RPMI8226 (cell line): ENCODE measurements at places on chromosomes 13 and 19.
A peak's percentile ranks its signal among the peaks of the same experiment; 100 is the strongest.

- DNase-seq = no peak
Observed at GRCh38 chr13:45915686-45916439, 64.3 kb upstream of the SIAH3 start.

- no peak for DNase-seq
Observed at GRCh38 chr19:16026756-16027155, 49.5 kb upstream of the TPM4 start.

- DNase-seq = no peak
Observed at GRCh38 chr13:112446347-112446861, 70.2 kb downstream of the SPACA7 start.

DNA sequence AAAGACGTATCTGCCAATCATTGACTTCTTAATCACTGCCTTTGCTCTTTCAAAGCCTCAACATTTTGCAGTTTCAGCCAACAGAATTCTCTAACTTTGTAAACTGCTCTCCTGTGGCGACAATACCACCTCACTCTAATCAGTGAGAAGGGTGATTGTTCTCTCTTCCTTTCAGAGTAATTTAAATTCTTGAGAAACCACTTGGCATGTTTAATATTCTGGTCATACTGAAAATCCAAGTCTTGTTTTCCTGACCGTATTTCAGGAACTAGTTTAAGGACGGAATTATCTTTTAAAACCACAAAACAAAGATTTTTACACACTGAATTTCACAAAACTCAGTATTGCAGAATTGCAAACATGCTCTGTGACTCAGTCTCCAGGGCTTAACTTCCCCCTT, 5.2 kb upstream of the CDC16 start:
- DNase-seq = no peak

- no peak for DNase-seq
Observed at GRCh38 chr19:4781801-4782200, 9.7 kb upstream of the FEM1A start.

DNA sequence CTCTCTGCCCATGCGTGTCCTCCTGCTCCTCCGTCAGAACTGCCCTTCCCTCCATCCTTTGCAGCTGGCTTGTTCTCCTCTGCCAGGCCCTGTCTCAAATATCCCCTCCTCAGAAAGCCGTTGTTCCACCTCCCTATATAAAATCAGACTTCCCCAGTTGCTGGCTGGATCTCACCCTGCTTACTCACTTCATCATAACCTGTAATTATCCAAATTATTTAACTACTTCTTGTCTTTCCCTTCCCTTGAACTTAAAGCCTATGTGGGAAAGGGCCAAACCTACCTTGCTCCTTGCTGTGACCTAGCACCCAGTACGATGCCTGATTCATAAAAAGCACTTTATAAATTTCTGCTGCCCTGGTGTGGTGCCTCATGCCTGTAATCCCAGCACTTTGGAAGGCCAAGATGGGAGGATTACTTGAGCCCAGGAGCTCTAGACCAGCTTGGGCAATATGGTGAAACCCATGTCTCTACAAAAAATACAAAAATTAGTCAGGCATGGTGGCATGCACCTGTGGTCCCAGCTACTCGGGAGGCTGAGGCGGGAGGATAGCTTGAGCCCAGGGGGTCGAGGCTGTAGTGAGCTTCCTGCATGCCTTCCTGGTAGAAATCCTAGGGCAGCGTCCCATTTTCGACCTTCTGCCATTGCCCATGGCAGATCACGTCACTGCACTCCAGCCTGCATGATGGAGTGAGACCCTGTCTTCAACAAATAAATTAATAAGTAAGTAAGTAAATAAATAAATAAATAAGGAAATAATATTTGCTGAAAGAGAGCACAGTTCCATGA, 39.5 kb upstream of the ZNF536 start:
- no peak for DNase-seq

DNA sequence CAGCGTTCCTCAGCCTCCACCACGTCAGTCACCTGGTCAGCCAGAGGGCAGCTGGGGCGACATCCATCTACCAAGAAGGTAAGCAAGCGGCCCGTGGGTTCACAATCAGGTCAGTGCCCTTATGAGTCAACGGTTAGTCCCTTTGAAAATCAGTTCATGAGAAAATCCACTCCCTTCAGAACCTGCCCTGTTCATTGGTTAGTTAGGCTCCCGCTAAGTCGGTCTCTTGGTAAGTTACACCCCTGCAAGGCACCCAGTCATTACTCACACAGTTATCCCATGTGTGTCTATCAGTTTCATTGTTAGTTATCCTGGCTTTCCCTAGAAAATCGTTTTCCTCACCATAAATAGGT, 564 bp downstream of the SIGLECL1 start:
- no peak for DNase-seq

DNA sequence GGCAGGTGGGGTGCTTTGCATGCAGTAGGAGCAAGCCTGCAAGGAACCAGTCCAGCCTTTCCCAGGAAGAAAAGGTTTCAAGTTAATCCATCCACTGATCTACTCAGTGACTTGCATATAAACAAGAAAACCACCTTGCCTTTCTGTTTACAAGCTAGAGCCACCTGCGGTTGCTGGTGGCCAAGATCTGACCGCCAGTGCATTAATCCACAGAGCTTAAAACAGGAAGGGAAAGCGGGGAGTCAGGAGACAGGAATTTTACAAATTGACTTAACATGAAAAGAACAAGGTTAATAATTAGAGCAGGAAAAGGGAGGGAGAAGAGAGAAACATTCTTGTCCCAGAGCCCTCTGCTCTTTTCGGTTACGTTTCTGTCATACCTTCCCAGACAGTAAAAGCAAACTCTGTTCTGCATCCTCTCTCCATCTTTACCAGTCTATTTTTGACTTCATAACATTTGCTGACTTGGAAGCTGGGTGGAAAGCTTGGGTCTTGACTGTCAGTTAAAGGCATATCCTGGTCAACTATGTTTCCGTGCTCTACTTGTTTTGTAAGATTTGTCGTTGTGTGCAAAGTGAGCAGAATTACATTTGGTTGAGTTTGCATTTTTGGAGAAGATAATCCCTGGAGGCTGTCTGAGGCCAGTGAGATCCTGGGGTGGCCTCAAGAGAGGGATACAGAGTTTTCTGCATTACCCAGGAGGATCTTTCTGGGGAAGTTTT, 760.6 kb downstream of the EFNB2 start:
- peak; percentile 14 for DNase-seq

DNA sequence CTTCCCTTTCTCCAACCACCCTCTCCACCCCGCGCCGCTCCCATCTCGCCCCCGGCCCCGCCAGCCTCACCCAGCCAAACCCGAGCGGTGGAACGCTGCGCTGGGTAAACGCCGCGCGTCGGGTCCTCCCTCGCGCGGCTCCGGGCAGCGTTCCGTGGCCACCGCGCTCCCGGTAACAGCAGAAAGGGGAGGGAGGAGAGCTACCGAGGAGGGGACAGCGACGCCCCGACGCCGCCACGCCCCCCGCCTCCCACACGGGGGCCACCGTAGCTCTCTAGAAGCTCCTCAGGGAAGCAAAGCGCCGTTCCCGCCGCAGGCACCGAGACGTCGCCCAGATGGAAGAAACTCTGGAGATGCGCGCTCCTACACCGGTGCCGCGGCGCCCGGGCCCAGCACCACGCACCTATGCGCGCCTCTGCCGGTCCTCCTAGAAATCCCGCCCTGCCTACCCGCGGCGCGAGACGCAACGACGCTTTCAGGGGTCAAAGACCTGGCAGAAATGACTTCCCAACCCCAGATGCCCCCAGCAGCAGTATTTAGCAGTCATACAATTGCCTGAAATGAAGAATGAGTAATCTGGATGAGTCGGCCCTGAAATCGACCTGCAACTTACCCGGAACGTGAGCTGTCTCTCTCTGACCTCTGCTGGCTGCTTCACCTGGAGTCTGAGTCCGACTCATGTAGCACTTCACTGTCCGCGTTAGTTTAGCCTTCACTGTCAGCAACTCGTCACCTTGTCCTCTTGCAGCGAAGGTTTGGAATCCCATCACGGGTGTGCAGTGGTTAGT, at the start of gene RUBCNL:
TSS of gene RUBCNL (minus strand) at position 189 of the 788 bp plus-strand sequence. CDS start 14,777 bp downstream, outside the sequence.
- peak; percentile 70 for DNase-seq

DNA sequence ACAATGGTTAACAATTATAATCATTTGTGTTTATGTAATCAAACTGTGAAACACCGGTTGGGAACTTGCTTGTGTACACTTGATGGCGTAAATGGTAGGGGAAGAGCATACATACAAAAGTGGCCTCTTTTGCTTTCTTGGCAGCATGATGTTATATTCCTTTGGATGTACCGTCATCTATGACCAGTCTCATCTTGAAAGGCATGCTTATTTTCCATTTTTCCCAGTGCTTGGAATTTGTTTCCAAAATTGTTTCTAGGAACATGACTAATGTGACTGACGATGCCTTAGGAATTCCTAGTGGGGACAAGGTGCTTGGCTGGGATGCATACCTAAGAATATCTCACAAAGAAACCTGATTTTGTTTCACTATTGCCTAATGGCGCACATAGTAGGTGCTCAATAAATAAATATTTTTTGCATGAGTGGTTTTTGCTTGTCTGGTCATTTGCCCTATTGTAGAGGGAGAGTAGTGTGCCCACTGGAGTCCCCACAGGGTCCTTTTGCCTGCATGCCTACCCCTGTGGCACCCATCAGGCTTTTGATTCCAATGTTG, 45.5 kb downstream of the SAE1 start:
- no peak for DNase-seq

- peak; percentile 89 for DNase-seq
Observed at GRCh38 chr19:19224852-19225494, 13.2 kb downstream of the NCAN start.

DNA sequence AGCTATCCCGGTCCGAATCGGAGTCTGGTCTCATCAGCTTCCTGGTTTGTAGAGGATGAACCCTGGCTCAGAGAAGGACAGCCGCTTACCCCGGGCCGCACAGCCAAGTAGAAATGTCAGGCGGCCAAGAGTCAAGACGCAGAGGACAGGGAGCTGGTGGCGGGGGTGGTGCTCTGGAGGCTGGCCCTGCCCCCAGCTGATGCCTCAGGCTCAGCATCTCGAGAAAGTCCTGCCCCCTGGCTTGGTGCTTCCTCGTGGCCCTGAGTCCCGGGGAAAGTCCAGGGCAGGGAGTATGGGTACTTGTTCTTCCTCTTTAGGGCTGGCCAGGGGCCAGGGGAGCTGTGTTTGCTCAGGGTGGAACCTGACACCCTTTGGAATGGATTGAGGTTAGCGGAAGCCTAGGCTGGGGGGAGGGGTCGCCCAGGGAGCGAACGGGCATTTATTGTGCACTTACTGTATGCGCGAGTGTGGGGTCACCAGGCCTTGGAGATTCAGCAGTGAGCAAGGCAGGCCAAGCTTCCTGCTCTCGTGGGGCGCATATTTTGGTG, 2.2 kb downstream of the TJP3 start:
- DNase-seq = peak; percentile 83

DNA sequence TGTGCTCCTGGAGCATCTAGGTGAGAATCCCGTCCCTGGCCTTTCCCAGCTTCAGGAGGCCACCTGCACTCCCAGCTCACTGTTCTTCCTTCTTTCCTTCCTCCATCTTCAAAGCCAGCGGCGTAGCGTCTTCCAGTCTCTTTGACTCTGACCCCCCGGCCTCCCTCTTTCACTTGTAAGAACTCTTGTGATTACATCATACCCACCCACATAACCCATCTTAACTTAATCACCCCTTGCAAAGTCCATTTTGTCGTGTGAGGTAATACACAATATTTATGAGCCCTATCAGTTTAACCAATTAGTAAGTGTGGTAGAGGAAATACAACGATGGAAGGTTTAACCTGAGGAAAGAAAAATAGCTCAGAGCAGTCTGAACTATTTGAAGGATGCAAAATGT, 4.6 kb upstream of the CDC16 start:
- DNase-seq = no peak

- no peak for DNase-seq
Observed at GRCh38 chr19:8515317-8515716, 1.4 kb upstream of the ZNF414 start.

GRCh38 chr13:23510544-23510916, 59.7 kb upstream of the TNFRSF19 start:
- DNase-seq = no peak

DNA sequence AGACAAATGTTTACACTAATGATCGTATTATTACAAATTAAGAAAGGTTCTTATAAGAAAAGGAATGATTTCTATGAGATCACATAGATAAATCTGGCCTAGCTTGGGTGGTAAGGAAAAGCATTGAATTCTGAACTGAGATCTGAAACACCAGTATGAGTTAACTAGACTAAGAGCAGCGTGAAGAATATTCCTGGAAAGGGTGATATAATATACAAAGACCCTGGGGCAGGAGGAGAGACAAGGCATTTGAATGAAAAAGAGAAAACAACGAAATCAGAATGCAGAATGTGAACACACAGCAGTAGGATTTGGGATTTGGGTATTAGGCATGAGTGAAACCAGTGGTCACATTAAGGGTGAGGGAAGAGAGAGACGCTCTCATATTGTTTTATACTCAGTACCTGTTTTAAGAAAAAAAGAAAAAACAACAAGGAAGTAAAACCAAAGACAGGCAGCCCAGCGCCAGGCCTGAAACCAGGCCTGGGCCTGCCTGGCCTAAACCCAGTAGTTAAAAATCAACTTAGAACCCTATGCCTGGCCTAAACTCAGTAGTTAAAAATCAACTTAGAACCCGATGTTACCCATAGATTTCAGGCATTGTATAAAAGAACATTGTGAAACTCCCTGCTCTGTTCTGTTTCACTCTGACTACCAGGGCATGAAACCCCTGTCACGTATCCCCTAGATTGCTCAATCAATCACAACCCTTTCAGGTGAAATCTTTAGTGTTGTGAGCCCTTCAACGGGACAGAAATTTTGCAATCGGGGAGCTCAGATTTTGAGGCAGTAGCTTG, 287.1 kb downstream of the ITGBL1 start:
- DNase-seq = no peak

DNA sequence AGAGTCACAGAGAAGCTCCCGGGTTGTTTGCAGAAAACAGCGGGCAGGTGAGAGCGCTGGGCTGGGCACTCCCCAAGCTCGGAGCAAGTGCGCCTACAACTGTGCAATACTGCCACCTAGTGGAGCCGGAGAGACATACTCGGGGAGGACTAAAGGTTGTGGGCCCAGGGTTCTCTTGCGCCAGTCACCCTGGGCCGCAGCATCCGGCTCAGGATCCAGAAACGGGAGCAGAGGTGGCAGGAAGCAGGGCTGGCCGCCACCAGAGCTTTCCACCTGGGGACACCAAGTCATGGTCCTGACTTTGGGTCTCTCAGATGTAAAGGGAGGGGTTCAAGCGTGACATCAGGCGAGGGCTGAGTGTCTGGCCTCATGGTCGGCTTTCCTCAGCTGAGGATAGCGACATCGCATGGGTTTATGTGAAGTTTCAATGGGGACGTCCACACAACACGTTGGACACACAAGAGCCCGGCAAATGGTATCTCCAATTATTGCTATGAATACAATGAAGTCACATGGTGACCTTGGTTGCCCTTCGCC, 11.2 kb upstream of the KLK4 start:
- DNase-seq = peak; percentile 90

- peak; percentile 63 for DNase-seq
Observed at GRCh38 chr19:42184401-42184861, 33.0 kb downstream of the DEDD2 start.

DNA sequence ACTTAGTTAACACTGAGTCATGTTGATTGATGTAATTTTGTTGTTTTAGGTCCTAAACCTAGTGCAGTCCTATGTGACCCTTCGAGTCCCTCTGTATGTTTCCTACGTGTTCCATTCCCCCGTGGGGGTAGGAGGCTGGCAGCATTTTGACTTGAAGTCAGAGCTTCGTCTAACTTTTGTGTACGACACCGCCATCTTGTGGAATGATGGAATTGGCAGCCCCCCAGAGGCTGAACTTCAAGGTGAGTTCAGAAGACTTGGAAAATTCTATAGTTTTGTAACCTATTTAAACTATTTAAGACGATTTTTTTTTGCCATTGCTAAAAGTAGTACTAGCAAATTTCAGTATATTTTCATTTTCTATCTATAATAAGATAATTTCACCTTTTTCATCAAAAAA, 117.9 kb downstream of the STOML3 start:
- DNase-seq = peak; percentile 60

- DNase-seq = no peak
Observed at GRCh38 chr13:33757713-33758112, 60.2 kb upstream of the RFC3 start.

GRCh38 chr19:18477042-18477779, 39.3 kb upstream of the ISYNA1 start:
- no peak for DNase-seq
